Cortex of kidney (tissue), 1 donor: ENCODE measurements at places on chromosomes 11 and 22.

GRCh38 chr11:33940538-33940815 lies 48.6 kb upstream of the LMO2 start:
- DNase-seq: no peak

- no peak for DNase-seq
Observed at GRCh38 chr11:81004576-81004975, 1563.7 kb upstream of the TENM4 start.

- DNase-seq: no peak
Observed at GRCh38 chr11:8863838-8864237, 47.2 kb upstream of the AKIP1 start.

GRCh38 chr11:36328966-36329673 lies 33.0 kb downstream of the PRR5L start:
- no peak for DNase-seq

DNA sequence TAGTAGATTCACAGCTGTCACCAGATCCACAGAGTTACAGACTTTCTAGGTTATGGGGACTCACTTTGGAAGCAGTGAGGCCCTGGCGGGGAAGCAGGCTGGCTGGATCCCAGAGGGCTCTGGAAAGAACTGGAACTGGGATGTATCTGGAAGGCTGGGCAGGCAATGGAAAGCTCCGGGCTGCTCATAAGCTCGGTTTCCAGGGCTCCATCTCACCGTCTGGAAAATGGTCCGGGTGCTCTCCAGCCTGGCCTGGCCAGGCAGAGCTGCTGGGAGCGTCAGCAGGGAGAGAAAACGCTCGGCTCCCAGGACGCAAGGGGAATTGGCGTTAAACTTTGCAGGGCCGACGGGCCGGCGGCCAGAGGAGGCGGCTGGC lies 335 bp upstream of the SEZ6L start:
- no peak for DNase-seq
